Dermis microvascular lymphatic vessel endothelial cell (primary cell): ENCODE measurements at places on chromosomes 4 and X. TPM values are rescaled to one million over a fixed set of nuclear protein-coding genes. Genes with fewer than 3 reads are reported as not detected.

The GAGE2A gene
- total RNA-seq = not detected in 2 replicates

The GLOD5 gene
- total RNA-seq = not detected in 2 replicates

The FGF13 gene
- 20.4 and 25.7 TPM in 2 replicates for total RNA-seq

The TXK gene
- under 0.01 and 0.13 TPM in 2 replicates for total RNA-seq

DNA sequence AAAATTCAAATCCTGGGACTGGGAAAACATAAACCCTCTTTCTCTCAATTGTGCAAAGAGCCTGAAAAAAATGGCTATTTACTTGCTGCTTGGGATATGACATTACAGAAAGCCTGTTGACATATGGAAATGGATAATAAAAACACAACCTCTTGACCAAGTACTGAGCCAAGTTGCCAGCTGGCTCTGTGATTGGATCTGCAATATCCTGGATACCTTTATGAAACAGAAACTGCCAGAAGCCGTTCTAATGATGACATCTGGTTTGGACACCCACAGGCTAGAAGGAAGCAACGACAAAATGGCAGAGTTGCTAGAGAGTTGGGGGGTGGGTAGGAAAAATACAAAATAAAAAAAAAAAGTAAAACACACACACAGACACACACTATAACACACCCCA, 481.4 kb downstream of the FAT4 start:
- peak; percentile 16 for DNase-seq

GRCh38 chrX:153029162-153029561, 27.1 kb upstream of the PNMA3 start:
- DNase-seq = no peak

GRCh38 chrX:138191998-138192397, 519.5 kb downstream of the FGF13 start:
- DNase-seq = peak; percentile 16

DNA sequence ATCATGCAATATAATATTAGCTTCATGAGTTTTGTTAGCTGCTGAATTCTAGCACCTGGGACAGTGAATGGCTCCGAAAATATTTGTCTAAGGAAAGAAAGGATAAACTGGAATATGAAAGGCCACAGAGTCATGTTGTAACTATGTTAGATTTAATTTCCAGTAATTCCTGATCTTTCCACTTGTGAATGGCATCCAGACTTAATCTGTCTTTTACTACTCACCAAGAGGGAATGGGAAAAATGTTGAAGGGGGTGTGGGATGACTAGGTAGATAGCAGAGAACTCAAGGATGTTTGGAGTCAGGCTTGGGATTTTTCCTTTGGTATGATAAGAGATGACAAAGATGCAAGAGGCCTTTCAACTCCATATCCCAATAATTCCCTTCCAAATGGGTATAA, 9.4 kb downstream of the ADH6 start:
- DNase-seq = no peak

GRCh38 chr4:13670456-13671160, 43.1 kb upstream of the BOD1L1 start:
- DNase-seq = peak; percentile 47

- no peak for DNase-seq
Observed at GRCh38 chr4:169807934-169808509, 50.3 kb upstream of the HPF1 start.

- DNase-seq = no peak
Observed at GRCh38 chrX:50202539-50202938, 1.7 kb upstream of the AKAP4 start.

- no peak for DNase-seq
Observed at GRCh38 chr4:99875071-99875470, 19.2 kb downstream of the LAMTOR3 start.

DNA sequence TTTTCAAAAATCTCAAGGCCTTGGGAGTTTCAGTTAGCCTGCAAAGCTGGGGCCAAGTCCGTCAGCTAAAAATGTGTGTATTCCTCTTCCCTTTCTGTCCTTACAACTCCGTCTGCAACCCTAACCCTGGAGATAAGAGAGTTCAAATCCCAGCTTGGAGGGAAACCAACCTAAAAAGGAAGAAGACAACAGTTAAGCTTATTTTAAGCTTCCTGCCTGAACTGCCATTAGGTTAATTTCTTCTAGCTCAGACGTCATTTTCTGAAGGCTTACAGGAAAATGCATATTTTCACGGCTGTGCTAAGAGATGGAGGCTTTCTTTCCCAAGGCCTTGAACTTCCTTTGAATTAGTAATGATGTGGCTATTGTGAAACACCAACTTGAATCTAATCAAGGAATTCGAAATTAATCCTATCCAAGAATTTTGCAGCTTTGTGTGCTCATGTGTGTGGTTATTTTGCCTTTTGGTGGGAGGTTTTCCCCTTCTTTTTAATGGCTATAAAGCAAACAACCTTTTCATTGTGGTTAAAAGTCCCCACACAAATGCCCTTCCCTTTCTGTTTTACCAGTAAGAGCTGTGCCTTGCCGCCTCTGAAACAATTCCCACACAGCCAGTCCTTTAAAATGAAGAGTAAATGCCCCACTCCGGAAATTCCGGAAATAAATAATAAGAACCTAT, 103.5 kb downstream of the IRF2 start:
- DNase-seq = no peak

DNA sequence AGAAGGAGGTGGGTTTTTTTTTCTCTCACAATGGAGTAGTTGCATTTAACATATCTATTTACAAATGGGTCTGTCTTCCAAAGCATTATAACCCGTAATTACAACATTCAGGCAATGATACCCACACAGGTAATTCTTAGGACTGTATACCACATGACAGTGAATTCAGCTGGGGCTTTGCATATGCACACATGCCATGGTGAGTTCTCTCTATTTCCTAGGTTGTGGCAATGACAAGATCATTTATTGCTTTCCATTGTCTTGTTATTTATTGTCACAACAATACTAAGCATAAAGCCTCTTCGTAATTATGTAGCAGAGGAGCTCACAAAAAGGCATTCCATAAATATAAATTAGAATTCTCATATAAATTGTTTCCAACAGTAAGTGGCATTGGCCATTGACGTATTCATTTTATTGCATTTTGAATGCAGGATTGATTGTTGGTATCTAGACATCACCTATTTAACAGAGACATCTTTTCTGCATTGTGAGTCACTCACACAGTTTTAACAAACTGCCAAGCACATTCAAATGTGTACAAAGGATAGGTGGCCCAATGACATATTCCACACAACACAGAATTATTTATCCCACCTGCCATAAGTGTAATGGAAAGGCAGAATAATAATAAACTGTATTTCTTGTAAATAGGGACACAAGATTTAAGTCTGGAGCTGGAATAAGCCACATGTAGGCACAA, 390.7 kb upstream of the GALNT7 start:
- DNase-seq = no peak

DNA sequence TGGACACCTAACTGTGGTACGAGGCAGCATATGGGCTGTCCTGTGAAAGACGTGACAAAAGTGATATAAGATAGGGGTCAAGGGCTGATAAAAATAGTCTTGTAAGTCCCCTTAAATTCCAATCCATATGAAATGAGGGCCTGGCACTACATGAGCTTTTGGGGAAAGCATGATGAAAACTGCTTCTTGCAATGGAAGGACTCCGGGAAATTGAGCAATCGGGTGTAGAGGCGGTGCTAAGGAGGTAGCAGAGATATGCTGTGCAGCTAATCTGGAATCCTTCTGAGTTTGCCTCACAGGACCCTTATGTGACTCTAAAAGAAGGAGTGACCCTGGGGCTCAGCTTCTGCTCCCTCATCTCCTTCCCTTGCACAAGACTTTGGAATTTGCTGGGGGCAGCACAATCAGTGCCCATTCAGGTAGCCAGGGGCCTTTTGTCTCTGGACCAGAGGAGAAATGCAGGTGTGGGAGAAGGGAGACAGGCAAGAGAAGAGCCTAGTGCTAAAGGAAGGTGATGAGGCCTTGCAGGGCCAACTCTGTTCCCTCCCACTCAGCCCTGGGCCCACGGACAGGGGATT, 12.8 kb downstream of the CLDN2 start:
- DNase-seq = no peak

DNA sequence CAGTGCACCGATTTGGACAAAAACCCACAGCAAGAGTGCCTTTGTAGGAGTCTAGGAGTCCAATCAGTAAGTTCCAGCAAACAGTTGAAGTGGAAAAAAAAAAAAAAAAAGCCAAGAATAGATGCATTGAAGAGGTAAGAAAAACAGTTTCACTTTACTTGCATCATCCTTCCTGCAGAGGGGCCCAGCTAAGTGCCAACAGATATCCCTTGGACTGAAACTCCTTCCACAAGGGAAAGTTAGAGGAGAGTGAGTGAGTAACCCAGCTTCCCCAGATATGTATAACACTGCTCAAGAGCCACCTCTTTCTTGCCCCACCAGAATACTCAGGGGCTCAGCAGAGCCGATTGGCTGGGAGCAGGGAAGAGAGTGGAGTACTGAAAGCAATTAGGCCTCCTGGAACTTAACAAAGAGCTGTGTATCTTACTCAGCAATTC, 617.7 kb upstream of the SMIM31 start:
- DNase-seq = no peak

DNA sequence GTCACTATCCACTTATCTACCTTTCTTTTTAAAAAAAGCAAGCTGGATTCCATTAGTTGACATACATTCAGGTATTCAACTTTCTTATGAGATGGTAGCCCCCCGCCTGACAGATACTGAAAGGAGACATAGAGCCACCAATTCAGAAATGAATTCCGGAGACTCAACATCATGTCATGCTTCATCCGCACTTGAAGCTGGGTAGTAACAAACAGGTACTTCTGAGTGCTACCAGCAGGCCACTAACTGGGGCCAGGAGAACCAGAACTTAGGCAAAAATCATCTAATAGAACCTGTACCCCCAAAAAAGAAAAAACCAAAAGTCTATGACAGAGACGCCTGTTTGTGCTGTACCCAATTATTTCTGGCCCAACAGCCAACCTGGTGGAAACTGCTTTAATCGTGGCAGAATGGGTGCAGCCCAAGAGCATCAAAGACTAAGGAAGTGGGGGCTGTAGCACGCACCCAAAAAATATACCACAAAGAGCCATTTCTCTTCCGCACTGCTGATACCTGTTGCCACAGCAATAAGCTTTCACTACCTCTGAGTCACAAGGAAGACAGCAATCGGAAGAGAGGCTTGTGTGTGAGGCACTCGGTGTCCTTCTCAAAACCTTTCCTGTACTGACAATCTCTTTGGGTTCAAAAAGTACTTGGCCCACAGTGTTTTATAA, 84.8 kb downstream of the AFAP1 start:
- peak; percentile 57 for DNase-seq

DNA sequence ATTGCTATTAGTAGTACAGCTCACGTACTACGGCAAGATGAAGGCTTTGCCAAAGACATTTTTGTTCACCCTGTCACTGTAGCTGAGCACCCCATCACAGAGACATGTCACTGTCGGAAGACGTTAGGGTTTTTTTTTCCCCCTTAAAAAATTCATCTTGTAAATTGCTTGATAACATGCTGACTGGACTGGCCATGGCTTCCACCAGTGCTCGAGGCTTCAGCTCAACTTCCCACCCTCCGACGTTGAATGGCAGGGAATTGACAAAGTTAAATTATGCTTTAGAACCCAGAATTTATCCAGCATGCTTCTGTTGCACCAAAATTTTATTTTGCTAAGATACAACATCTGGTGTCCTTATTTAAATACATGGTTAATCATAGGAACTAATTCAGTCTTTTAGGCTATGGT, 707 bp upstream of the OTUD4 start:
- no peak for DNase-seq

DNA sequence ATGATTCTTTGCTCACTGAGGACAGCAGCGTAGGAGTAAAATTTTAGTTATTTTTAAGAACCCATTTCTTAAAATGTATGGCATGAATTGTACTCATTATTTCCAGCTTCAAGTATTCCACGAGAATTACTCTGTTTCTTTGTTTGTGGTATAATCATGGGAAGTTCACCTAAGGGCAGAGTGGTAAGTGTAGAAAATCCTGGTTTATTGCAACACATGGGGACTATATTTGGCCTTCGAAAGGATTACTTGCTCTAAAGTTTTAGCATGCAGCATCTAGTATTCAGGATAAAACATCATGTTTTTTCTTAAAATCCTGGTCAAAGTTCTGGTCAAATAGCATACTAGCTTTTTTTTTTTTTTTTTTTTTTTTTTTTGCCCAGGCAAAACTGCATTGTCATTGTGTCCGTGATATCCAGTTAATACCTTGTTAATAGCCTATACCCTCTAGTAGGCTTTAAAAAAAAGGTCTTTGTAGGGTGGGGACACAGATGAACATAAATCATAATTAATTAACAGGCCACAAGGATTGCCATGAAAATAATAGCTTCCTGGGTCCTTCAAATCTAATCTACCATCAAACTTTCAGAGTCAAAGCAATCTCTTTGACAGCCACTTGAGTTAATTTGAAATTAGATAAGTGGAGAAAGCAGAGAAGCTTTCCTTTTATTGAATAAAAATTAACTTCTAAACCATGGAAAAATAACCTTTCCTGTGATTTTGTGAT, 44.6 kb upstream of the VEGFC start:
- DNase-seq = no peak
